ENCODE measurements at places on chromosomes 6 and 20. TPM values are rescaled to one million over a fixed set of nuclear protein-coding genes. Genes with fewer than 3 reads are reported as not detected.

The HMGCLL1 gene
- total RNA-seq: not detected

The MEP1A gene
- not detected for total RNA-seq

The ALDH5A1 gene
- 2.5 TPM for total RNA-seq

The JPH2 gene
- 0.05 TPM for total RNA-seq

The OPN5 gene
- total RNA-seq: not detected

The PTK6 gene
- total RNA-seq: 2.1 TPM

The MYH7B gene
- total RNA-seq: 0.08 TPM

The CDH4 gene
- 0.15 TPM for total RNA-seq

The VNN1 gene
- not detected for total RNA-seq

DNA sequence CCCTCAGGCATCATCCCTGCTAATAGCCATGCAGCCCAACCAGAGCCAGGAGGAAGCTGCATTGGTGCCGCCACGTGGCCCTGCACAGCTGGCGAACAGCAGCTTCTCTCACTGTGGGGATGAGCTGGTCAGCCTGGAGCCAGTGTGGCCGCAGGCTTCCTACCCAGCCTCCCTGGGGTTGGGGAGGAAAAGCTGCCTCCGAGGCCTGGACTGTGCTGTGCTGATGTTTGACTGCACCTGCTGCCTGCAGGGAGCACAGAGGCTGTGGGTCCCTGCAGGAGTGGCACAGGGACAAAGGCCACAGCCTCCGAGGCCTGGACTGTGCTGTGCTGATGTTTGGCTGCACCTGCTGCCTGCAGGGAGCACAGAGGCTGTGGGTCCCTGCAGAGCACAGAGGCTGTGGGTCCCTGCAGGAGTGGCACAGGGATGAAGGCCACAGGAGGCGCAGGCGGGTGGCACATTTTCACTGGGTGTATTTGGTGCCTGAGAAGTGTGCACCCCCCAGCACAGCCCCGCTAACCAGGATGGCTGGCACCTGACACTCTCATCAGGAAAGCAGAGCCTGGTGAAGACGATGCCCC lies 83.9 kb downstream of the DLL1 start:
- DNase-seq: peak; percentile 9

- no peak for DNase-seq
Measured at GRCh38 chr6:97586344-97586743, 303.3 kb upstream of the MMS22L start.

DNA sequence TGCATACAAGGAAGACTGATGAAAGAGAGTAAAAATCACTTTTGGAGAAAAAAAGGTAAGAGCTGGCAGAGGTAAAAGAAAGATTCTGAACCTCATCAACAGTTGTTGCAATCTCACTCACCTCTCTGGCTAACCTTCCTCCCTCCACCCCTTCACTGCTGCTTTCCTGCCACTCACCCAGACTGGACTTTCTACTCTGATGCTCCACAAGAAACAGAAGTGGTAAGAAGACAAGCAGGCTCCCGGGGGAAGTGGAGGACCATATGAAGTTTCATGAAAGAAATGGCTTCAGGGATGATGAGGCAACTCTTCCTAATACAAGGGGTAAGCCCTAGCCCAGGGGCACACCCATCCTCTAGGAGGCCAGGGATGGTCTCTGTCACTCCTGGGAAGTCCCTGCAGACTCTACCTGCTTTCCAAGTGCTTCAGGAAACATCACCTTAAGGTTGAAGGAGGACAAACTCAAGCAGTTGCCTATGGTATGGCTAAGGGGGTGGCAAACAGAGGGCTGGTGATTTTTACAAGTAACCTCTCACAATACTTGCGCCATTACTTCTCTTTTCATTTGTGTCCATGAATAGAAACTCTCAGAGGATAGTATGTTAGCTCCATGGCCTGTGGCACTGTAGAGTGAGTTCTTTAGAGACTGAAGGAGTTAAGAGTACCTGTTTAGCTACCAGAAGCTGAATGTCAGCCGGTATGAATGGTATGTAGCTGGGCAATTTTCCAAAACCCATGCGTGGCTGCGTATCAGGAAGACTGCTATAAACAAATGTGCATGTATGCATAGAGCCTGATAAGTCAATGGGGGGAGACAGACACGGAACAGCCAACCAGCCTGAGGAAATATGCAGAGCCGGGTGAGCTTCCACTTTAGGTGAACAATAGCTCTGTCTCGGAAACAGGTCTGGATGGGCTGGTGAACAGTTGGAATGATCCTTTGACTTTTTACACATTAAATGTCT lies 112.0 kb downstream of the BACH2 start:
- no peak for DNase-seq

DNA sequence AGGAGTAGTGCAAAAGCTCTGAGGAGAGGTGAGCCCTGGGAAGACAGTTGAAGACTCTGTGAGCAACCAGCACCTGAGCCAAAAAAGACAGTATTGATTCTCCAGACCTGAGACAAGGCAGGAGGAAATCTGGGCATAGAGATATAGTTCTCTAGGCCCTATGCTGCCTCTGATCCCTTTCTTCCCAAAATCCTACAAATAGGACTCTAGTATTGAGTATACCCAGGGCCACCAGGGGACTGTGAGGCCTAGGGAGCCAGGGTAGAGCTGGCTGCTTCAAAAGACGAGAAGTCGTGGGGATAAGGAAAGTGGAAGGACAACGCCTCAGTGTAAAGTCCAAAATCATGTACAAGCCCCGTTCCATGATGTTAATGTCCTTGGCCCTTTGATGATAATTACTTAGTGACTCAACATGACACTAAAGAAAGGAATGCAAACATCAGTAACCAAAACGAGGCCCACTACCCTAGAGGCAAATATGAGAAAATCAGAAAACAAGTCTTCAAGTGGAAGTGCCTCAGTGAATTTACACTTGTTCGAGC lies 197.3 kb upstream of the PROKR2 start:
- DNase-seq: no peak

DNA sequence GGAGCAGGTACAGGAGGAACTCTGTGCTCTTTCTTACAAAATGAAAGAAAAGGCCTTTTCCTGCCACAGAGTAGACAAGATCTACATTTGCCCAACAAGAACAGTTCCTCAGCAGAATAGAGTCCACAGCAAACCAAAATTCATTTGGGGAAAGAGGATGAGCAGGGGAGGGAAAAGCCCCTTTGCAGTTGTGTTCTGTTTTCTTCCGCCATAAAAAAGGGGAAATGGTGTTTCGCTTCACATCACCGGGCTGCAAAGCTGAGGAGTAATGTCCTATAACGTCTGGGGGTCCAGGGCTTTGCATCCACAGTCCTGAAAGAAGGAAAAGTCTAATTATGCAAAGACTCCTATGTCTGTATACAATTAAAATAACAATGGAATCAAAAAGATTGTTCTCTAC lies at the start of gene GPR31:
Gene GPR31, minus strand, starts transcription at position 118 of the 400 bp plus-strand sequence. CDS start 149 bp downstream, outside the sequence.
- DNase-seq: no peak

DNA sequence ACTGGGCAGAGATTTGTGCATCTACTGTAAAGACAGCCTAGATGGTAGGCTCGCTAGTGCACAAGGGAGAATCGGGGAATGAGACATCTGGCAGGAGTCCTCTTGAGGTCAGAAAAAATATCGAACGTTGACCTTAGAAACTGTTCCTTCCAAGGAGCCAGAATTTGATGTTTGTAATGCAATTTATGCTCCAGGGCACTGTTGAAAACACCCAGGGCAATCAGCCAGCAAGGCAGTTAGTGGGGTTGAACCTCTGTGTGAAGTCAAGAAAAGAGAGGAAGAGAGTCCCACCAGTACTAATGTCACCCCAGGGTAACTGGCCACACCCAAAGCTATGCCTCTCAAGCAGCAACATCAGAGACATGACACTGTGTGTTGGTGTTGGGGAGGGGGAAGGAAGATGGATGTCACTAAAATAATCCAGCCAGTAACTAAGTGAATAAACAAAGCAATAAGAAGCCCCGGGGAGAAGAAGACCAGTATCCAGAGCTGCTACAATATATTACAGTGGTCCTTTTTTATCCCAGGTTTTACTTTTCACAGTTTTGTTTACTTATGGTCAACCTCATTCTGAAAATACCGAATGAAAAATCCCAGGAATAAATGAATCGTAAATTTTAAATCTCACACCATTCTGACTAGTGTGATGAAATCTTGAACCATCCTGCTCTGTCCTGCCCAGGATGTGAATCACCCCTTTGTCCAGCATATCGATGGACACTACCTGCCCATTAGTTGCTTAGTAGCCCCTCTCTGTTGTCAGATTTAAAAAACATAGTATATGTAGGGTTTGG lies 32.9 kb upstream of the PDE10A start:
- no peak for DNase-seq

GRCh38 chr20:63686492-63687321 lies 9.7 kb upstream of the TNFRSF6B start:
- DNase-seq: no peak

DNA sequence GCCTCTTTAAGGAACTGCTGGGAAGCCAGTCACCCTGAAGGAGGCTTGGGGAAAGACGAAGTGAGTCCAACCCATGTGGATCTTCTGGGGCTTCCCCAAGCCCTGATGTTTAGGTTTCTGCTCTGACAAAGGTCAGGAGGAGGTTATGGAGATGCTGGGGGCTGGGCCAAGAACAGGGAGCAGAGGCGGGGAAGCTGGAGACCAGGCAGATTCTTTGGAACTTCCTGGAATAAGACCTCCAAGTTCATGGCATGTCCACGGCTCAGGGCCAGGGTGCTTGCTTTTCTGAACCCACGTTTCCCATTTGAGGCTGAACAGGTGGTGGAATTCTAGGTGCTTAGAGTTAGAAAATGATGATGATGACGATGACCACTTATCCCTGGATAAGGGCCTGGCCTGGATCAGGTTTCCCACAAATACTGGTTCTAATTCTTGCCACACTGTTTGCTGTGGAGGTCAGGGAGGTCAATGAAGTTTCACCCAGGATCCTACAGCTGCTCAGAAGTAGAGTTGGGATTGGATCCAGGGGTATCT lies 30.0 kb upstream of the TGM2 start:
- no peak for DNase-seq

- DNase-seq: no peak
Measured at GRCh38 chr6:165573671-165574070, 89.4 kb downstream of the PDE10A start.

DNA sequence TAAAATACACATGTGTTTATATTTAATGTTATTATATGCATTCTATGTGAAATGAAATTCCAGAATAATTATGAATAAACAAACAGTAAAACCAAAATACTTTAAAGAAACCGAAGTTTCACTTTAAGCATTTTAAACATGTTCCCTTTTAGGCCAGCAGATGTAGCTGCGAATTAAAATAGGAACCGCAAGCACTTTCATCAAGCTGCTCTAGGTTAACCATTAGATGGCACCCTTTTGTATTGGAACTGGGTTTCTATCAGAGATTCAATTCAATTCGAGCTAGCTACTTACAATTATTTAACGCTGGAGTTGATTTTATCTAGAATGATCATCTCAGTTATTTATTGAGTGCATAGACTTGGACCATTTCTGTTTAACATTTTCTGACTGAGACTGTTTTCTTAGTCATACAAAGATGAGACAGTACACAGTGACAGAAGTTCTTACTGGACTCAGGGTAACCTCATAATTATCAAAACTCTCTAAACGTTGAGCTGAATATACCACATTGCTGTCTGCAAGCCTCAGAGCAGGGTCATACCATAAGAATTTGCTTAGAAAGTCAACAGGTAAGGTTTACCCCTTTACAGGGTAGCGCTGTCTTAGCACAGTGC lies 8.5 kb downstream of the TMEM242 start:
- DNase-seq: no peak

DNA sequence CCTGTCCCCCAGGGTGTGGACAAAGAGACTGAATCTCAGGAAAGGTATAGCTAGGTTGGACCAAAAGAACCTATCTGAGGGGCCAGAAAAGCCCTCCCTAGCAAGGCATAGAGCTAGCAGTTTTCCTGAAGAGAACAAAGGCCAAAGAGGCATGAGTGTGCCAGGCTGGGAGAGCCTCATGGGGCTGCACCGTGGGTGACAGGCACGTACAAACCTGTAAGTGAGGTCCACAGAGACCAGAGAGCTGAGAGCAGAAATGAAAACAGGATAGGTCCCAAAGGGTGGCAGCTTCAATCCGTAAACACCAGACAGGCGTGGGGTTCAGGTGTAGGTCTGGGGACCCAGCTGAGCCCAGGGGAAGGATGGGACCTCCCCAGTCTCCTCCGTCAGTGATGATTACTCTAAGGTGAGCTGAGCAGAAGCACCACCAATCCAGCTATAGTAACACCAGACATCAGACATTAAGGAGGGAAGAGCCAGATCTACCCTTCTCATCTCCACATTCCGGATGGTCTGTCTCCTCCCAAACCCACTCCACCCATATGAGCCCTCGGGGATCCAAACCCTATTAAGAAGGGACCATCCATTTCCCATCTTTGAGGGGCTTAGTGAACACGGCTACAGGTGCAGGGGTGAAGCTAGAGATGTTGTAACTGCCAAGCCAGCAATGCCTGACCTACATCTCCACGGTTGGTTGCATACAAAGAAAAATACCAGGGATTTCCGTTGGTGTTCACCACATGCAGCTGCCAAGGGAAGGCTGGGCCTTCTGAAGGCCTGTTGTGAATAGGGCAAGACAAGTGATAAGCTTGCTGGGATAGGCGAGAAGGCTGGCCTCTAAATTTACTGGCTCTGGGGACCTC lies 38.3 kb downstream of the BCL2L1 start:
- peak; percentile 45 for DNase-seq

GRCh38 chr20:46375771-46376170 lies 30.6 kb downstream of the ELMO2 start:
- no peak for DNase-seq

DNA sequence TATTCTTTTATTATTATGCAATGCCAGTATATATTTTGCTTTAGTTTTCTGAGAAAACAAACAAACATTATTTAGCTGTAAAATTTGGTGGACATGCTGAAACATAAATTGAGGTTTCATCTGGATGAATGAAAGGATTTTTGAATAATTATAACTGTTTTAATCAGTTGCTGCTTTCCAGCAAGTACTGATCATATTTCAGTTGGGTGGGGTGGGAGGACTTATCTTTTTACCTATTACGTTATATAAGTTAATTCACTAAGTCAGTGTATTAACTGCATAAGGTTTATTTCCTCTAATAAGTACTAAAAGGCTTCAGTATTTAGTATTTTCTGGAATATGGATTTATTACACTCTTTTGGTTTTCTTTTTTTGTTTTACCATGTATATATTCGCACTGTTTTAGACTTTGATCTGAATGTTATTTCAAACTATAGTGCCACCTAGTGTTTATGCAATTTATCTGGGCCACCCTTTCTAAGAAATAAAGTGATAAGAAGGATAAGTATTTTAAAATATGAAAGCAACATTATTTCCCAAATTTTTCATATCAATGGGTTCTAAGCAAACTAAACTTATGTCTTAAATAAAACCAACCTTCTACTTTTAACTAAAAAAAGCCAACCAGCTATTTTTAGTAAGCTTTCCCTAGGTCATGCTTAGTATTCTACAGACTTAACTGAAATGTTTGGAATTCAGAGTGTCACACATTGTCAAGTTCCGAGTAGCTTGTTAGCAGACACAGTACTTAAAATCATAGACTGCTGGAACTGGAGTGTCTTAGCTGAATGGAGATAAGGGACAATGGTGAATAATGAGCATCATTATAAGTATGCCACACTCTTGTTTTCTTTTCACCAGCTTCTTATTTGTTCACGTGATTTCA lies 105.4 kb upstream of the MCHR2 start:
- DNase-seq: no peak

- no peak for DNase-seq
Measured at GRCh38 chr20:1627200-1627550, 7.4 kb upstream of the SIRPB1 start.

GRCh38 chr6:99868074-99868702 lies 125.8 kb downstream of the MCHR2 start:
- DNase-seq: peak; percentile 68

- no peak for DNase-seq
Measured at GRCh38 chr6:133978896-133979240, 25.8 kb downstream of the TBPL1 start.

Measured in activated CD4-positive, alpha-beta memory T cell treated with anti-CD3 and anti-CD28 coated beads, Interleukin-2, amount 10 ng/mL, durations not matched to agents 7 days and 5 days (primary cell).